ENCODE measurements at places on chromosomes 7 and 10.

- no peak for DNase-seq
Observed at GRCh38 chr7:131244259-131244852, 83.3 kb upstream of the MKLN1 start.

GRCh38 chr10:1267568-1267967 is 211.4 kb downstream of the WDR37 start:
- no peak for DNase-seq

- DNase-seq = no peak
Observed at GRCh38 chr7:100397315-100398081, 24.2 kb downstream of the PILRA start.

DNA sequence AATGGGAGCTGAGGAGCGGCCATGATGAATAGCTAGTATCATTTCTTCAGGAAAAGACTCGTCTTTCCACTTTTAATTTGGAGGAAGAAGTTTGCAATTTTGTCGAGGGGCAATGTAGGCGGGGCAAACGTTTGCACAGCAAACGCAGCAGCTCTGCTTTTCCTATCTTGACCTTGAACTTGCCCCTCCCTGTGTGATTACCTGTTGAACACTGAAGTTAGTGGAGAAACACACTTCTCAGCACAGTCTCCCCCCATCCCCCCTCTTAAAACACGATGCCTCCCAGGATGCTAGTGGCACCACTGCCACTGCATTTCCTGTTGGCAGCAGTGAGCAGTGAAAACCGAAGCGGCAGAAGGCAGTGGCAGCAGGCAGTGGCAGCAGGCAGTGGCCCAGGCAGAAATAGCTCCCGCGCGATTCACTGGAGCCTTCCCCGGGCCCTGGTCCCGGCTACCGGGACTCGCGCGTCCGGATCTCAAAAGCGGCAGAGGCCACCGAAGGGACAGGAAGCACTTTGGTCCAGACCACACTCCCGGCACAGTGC is at the start of gene EPDR1:
TSS of gene EPDR1 (plus strand) at position 336 of the 544 bp plus-strand sequence. CDS start 300 bp downstream, outside the sequence.
- DNase-seq = peak; percentile 50

DNA sequence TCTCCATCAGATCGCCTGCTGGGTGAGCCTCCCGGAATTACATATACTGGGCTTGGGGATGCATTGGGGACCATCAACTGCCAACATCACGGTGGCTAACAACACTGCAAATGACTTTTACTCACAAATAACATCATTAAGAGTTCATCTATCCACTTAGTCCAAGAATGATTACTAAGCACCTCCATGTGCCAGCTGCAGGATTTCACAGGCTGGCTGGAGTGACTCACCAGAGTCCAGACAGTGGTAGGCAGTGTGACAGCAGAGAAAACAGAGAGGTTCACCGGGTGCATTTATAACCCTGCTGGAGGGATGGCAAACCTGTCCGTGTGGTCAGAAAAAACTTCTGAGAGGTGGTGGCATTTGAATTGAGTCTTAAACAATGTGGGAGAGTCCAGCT is 3.2 kb upstream of the IGFBP3 start:
- DNase-seq = no peak

DNA sequence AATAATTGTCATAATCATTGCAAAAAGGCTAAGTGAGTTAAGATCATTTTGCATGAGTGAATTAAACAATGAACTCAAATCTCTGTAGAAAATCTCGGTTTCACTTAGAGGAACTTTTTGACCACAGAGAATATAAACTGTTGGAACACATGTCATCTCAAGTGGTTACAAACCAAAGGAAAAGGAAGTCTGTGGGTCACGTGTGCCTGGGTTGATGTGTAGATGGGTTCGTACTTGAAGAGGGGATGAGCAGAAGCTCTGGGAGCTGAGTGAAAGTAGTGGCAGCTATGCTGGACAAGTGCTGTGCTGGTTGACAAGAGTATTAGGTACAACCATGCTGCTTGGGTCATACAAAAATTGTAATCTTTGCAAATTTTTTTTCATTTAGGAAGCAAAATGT is 35.0 kb downstream of the GLRX3 start:
- peak; percentile 81 for DNase-seq

- no peak for DNase-seq
Observed at GRCh38 chr10:93208717-93209464, 135.2 kb downstream of the CYP26A1 start.

GRCh38 chr10:6843481-6843881 is 263.4 kb upstream of the PRKCQ start:
- no peak for DNase-seq

GRCh38 chr10:59852670-59853069 is 53.7 kb downstream of the CCDC6 start:
- no peak for DNase-seq

- no peak for DNase-seq
Observed at GRCh38 chr7:118110178-118110925, 73.6 kb upstream of the LSM8 start.

DNA sequence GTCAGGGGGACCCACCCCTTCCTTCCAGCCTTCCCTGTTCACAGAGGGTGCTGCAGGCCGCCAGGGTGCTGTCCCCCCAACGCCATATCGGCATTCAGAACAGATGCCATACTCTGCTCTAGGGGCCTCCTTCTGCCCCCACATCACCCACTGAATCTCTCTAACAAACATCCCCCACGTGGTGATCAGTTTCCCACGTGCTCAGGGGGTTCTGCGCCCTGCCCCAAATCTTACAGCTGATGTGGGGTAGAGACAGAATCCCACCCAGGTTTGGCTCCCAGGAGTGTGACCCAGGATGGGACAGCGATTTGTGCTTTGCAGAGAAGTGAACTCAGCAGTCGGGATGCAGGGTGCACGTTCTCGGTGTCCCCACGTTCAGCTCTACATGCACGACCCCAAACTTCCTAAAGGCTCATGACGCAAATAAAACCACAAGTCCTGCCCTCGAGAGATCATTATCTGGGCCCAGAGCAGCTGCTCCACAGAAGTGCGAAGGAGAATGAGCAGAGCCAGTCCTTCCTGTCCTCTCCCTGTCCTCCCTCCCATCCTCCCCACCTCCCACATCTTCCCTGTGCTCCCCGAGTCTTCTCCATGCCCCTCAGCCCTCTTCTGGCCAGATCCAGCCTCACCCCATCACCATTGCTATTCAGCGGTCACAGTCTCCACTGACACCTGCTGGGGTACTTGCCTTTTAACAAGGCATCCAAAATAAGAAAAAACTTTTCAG is 423.4 kb downstream of the DNAJB6 start:
- no peak for DNase-seq

GRCh38 chr7:8142477-8142876 is 119.5 kb downstream of the ICA1 start:
- no peak for DNase-seq

GRCh38 chr7:70288781-70289456 is 690.6 kb downstream of the AUTS2 start:
- DNase-seq = no peak

DNA sequence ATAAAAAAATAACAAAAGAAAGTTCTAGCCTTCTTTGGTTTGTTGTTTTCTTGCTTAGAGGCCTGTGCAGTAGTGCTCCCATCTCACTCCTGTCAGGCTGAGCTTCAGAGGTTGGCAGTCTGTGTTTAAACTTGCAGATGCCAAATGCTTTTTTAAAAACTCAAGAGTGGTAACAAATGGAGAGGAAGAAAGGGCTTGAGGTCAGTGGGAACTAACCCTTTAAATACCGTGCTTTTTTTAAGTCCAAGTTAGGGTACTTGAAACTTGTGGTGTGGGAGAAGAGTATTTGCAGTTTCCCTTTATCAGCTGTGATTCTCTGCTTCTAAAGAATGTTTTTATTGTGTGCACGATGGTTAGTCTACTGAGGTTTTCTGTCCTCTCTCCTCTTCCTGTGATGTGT is 29.4 kb downstream of the ZRANB1 start:
- DNase-seq = no peak

- no peak for DNase-seq
Observed at GRCh38 chr7:4299431-4299830, 382.7 kb upstream of the FOXK1 start.

DNA sequence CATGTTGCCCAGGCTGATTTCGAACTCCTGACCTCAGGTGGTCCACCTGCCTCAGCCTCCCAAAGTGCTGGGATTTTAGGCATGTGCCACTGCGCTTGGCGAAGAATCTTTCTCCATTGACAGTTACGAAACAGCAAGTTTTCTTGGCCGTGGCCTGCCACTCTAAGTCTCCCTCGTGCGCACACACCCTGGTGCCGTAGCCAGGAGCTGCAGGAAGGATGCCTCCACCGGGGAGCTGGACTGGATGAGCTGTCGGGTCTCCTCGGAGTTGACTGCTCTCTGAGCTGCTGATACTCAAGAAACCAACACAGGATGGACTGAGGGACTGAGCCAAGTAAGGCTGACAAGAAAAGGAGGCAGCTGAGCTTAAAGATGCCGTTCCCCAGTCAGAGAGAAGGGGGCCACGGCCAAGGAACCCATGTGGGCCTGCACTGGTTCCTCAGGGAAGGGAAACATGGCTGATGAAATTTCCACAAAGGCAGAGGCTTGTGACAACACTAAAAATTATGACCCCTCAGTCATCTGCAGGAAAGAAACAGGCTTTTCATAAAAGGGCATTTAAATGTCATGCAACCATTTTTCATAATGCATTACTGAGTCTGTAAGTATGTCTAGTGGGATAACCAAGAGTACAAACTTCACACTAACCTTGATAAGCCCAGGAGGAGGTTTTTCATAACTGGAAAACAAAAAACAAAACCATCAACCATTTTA is 27.7 kb upstream of the FKBP9 start:
- DNase-seq = no peak

GRCh38 chr7:131726686-131727085 is 170.3 kb upstream of the PODXL start:
- no peak for DNase-seq

DNA sequence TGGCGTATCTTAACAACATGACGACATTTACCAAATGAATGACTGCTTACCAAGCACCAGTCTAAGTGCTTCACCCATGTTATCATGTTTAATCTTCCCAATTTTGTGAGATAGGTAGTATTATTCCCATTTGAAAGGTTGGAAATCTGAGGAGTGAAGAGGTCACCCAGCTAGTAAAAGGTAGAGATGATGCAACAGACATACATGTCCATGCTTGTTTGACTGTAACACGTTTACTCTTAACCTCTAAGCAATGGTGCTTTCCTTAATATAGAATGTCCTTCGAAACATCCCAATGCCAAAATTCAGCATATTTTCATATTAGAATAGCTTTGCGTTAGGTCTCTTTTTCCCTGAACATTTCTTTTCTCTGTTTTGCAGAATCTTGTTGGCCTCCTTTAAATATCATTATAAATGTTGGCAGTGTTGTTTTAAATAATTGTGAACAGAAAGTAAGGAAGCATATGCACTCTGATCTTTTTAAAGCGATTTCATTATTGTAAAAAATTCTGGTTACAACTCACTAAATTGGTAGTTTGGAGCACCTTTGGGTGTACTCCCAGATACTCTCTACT is 722.8 kb downstream of the AUTS2 start:
- no peak for DNase-seq

GRCh38 chr7:158931804-158932298 is 75.5 kb downstream of the DYNC2I1 start:
- DNase-seq = no peak

GRCh38 chr7:137836113-137836509 is 10.7 kb downstream of the DGKI start:
- DNase-seq = no peak

- DNase-seq = no peak
Observed at GRCh38 chr10:77609781-77610272, 27.8 kb downstream of the KCNMA1 start.

GRCh38 chr7:17131983-17132655 is 166.3 kb upstream of the AHR start:
- no peak for DNase-seq

GRCh38 chr10:84308481-84309304 is 19.7 kb upstream of the CCSER2 start:
- peak; percentile 84 for DNase-seq

- no peak for DNase-seq
Observed at GRCh38 chr7:2663121-2663886, 24.7 kb upstream of the AMZ1 start.

- DNase-seq = no peak
Observed at GRCh38 chr10:27861781-27862180, 116.2 kb upstream of the MKX start.

DNA sequence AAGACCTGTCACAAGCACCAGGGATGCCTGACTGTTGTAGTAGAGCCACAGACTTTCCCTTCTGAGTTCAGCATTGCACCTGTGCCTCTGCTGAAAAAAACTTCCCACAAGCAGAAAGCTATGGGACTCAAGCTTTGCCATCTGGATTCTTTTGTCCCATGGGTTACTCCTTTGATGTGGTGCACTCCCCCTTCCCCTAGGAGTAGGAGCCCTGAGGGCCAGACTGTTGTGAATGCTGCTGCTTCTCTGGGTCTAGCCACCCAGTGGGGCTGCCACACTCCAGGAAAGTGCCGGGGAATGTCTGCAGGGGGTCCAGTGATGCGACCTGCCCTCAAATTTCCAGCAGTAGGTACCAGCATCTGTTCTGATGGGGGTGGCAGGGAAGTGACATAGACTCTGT is 11.7 kb downstream of the CASP7 start:
- no peak for DNase-seq

DNA sequence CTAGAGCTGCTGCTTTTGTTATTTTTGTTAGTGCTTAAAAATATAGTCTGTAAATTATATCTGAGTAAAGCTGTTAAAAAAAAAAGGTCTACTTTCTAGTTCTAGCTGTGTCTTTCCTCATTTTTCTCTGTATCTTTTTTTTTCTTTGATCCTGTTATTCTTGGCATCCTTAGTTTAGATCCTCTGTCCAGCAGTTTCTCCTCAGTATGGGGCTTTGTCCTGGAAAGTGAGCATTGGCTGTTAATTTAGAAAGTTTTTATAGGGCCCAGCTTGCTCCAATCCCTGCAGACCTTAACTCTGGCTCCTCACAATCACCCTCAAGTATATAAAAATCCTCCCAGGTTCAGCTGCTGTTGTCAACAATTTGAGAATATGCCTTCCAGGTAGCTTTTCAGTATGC is 23.5 kb downstream of the DDX50 start:
- no peak for DNase-seq

DNA sequence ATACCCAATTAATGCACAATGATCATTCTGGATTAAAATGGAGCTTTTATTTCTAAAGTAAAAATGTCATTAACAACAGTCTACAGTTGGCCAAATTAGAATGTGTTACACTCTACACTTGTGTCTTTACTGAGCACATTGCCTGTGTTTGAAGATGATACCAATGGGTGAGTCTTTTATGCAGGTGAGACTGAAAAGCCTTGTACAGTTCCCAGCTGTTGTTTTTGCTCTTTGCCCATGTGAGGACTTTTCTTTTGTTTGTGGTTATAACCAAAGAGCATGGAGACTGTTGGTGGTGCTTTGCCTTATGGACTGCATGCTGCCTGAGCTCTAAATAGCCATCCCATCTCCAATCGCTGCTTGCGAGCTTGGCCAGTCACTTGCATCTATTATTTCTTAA is 264.5 kb downstream of the GATA3 start:
- no peak for DNase-seq

GRCh38 chr10:31623466-31623865 is 304.4 kb downstream of the ZEB1 start:
- DNase-seq = no peak
